ENCODE measurements at places on chromosomes 2 and 18.

- DNase-seq = no peak
These were observed 1314.8 kb downstream of the DPP10 start for GRCh38 chr2:115757286-115757685.

DNA sequence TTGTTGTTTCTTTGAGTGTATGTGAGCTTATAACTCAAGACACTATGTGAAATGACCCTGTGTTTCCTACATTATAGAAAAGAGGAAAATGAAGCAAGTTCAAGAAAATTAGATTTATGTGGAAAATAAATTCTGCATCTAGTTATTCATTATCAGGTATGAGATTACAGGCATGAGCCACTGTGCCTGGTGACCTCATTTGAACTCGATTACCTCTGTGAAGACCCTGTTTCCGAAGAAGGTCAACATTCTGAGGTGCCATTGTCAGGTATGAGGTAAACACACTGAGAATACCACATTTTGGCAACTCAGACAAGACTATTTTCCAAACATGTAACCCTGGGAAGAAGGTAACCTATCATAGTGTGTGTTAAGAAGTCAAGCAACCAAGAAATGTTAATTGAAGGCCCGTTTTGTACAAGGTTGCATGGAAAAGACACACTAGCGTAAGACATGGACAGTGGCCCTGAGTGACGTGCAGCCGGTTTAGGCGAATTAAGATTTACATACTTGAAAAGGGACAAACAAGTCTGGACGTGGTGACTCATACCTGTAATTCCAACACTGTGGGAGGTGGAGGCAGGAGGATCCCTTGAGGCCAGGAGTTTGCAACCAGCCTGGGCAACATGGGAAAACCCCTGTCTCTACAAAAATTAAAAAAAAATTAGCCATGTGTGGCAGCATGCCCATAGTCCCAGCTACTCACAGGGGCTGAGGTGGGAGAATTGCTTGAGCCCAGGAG lies 186.6 kb downstream of the NEDD4L start:
- no peak for DNase-seq

DNA sequence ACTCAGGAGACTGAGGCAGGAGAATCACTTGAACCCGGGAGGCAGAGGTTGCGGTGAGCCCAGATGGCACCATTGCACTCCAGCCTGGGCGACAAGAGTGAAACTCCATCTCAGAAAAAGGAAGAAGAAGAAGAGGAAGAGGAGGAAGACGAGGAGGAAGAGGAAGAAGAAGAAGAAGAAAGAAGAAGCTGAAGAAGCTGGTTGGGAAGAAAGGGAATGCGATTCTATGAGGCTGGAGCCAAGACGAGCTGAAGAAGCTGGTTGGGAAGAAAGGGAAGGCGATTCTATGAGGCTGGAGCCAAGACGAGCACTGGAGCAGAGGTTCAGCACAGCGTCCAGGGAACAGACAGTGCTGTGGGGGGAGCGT lies 30.3 kb upstream of the TAF1B start:
- no peak for DNase-seq

- peak; percentile 55 for DNase-seq
These were observed 43.4 kb downstream of the MYL12B start for GRCh38 chr18:3305354-3305762.

GRCh38 chr2:88549616-88550292 lies 77.5 kb downstream of the EIF2AK3 start:
- no peak for DNase-seq

- DNase-seq = no peak
These were observed 147.5 kb downstream of the METTL4 start for GRCh38 chr18:2423761-2424160.

GRCh38 chr2:233813236-233814055 lies 35.3 kb downstream of the MROH2A start:
- DNase-seq = no peak

GRCh38 chr2:204899983-204900382 lies 354.7 kb downstream of the PARD3B start:
- DNase-seq = no peak

DNA sequence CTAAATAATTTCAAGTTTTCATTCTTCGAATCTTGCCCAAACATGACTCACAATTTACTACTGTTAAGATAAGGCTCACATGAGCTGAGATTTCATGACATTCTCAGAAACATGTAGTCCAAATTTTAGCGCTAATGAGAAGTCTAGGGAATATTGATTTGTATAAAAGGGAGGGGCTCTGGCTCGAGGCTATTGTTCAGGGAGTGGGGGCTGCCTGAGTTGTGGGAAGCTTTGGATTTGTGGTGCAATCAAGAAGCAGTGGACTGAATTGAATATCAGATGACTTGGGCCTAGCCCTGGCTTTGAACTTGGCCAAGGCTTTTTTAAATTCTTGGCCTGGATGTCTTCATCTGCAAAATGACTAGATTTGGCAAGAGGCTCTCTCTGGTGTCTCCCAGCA lies 674.9 kb upstream of the FANCL start:
- DNase-seq = no peak

GRCh38 chr2:181649436-181649979 lies 7.4 kb downstream of the CERKL start:
- DNase-seq = no peak

DNA sequence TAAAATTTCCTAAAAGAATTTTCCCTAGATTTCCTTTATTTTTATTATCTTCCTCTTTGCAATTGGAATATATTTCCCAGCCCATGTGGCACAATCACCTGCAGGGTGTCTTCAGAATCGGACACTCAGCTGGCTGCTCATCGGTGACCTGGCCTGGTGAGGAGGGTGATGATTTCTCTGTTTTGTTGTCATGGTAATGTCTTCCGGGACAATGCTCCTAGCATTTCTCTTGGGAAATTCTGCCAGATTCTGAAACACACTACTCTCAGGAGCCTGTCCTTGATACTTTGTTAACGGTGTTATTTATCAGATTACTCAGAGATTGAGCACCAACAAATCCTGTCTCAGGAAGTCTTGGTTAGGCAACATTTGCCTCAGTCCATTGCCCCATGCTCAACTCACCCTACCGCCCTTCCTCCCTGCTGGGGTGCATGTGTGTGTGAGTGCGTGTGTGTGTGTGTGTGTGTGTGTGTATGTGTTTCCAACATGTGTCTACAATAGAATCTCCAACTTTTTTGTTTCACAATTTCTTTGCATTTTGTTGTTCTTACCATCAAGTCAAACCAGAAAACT lies 70.3 kb downstream of the MYT1L start:
- DNase-seq = no peak

- no peak for DNase-seq
These were observed 422.5 kb upstream of the CRIM1 start for GRCh38 chr2:35933031-35933430.

- no peak for DNase-seq
These were observed 17.6 kb upstream of the CTDP1 start for GRCh38 chr18:79662034-79662433.

- no peak for DNase-seq
These were observed 287.5 kb downstream of the TCF4 start for GRCh38 chr18:55300421-55300935.

DNA sequence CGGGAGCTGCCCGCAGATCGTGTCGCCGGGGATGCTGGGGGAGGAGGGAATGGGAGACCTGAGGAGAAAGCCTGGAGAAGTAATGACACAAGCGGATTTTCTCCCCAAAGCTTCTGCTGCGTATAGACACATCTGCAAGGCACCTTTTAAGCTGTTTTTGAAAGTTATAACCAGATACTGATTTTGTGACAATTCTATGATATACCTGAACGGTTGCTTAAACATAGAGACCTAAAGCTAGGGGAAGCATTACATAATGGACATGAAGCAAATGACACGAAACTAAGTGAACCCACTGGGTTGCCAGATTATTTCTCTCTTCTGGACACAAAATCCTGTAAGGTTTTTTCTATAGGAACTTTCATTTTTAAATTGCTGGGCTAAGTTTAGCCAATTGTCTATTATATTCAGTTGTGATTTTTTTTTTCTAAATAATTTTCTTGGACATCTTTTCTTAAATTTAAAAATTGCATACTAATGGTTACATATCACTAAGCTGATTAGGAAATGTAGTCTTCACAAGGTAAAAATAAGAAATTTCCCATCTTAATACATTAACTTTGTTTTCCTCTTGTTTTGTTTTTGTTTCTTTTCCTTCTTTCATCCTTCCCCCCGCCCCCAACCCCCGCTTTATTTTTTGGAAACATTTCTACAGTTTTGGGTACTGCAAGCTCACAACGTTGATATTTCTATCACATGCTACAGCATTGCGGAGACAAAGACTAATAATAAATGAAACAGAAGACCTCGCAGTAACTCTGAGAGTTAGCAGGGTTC lies 1.3 kb downstream of the OSBPL6 start:
- DNase-seq = no peak

- no peak for DNase-seq
These were observed 57.3 kb downstream of the GTF2A1L start for GRCh38 chr2:48674933-48675332.

DNA sequence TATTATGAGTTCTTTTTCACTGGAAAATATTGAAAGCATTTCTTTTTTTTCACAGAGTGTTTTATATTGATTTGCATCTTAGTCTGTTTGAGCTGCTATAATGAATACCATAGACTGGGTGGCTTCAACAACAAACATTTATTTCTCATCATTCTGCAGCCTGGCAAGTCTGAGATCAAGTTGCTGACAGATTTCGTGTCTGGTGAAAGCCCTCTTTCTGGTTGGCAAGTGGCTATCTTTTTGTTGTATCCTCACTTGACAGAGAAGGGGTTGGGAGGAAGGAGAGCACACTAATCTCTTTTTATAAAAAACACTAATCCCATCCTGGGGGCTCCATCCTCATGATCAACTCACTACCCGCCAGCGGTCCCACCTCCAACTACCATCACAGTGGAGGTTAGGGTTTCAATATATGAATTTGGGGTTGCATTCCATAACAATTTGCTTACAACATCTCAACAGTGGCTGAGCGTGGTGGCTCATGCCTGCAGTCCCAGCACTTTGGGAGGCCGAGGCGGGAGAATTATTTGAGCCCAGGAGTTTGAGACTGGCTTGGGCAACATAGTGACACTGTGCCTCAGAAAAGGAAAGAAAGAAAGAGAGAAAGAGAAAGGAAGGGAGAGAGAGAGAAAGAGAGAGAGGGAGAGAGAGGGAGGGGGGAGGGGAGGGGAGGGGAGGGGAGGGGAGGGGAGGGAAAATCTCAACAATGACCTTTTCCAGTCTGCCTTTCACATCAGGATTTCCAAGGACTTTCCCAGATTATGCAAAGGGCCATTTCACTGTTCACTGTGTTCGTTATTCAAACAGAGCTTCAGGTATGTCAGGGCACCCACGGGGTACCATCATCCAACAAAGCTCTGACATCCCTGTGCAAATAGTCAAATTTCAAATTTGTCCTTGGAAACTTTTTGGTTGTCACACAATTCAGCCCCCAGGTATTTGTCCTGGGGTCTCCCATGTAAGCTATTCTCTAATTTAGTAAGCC lies 111.1 kb downstream of the AP1S3 start:
- peak; percentile 55 for DNase-seq

DNA sequence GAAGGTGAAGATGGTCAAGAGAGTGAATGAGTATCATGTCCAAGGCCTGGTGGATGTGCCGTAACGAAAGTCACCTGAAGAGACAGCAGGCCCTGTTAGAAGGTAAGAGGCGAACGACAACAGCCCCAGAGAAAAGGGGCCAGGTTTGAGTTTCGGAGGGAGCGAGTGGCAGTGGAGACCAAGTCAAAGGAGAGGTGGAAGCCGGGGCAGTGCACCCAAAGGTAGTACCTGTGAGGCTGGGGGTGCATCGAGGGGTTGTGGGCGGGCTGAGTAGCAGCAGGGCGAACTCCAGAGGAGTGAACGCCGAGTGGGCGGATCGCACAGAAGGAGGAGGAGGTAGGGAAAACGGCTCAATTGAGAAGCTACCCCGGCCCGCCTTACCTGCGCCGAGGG lies 358 bp downstream of the USP37 start:
- no peak for DNase-seq

DNA sequence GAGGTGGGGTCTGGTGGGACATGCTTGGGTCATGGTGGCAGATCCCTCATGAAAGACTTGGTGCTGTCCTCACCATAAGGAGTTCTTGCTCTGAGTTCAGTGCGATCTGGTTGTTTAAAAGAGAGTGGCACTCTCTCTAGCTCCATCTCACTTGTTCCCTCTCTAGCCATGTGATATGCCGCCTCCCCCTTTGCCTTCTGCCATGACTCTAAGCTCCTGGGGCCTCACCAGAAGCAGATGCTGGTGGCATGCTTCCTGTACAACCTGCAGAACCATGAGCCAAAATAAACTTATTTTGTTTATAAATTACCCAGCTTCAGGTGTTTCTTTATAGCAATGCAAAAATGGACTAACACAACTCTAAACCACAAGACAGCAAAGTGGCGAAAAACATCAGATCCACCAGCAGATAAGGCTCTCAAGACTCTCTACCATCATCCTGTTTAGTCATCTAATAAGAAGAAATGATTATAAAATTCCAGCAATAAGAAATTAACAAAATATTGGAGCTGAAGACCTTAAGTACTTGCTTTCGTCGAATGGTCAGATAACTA lies 75.5 kb downstream of the OLA1 start:
- DNase-seq = no peak

- DNase-seq = no peak
These were observed 25.1 kb upstream of the TMEM214 start for GRCh38 chr2:27007416-27008374.

DNA sequence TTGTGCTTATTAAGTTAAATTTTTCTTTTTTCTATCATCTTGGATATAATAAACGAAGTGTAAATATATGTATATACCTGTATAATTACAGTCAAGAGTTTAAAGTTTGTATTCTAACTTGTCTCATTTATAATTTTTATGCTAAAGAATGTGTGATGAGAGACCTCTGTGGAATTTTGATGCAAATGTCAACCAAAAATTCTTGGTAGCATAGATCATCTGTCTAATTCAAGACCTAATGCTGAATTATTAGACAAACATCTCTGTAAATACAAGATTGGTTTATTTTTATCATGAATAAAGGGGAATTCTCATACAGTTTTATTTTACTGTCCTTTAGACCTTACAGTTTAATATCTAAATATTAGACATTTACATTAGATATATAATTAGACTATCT lies 149.2 kb upstream of the VWC2L start:
- no peak for DNase-seq

GRCh38 chr18:668260-668659 lies 10.8 kb downstream of the TYMS start:
- DNase-seq = no peak

DNA sequence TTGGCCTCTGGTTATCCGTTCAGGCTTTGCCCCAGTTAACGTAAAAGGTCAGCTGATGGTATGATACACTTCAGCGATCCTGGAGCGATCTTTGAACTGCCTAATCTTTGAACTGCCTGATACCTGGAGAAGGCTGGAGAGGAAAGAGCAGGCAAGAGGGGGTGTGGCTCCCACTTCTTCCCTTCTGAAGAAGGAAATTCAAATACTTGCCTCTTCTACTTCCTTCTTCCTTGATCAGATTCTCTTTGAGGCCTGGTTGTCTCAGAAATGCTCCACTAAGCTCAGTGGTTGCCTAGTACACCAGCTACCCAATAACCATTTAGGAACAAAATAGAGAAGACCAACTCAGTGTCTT lies 619 bp downstream of the GALM start:
- peak; percentile 26 for DNase-seq

Measured in SK-MEL-5 (cell line).